ENCODE measurements at places on chromosomes 16 and 17.

- no peak for DNase-seq
Observed at GRCh38 chr16:6548507-6548906, 784.1 kb upstream of the RBFOX1 start.

GRCh38 chr17:27663936-27664605 lies 33.1 kb downstream of the LGALS9 start:
- DNase-seq = no peak

DNA sequence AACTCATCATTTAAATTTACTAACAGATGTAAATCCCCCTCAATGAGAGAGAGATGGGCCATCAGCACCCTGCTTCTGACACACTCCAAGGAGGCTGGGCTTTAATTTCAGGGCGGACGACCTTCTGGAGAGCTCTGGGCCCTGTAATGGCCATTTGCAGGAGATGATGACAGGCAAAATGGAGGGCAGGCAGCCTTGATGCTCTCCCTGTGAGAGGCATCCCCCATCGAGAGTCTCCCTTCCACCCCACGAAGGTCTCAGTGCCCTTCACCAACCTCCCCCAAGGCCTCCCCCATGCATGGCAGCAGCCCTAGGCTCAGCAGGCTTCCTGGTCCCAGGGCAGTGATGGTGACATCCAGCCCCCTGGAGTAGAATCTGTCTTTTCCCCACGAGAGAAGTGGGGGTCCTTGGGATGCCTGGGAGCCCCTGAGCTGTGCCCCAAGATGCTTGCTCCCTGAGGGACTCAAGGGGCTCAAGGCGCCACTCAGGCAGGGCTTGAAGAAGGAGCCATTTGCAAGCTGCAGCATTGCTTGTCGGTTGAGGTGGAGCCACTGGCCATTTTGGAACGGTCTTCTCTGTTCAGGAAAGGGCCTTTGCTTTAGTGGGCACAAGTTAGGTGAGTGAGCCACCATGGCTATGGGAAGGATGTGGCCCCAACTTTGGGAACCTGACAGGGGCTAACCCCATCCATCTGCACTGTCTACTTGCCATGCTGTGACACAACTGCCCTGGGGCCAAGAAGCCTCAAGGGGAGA lies 82.6 kb downstream of the C16orf78 start:
- DNase-seq = no peak

DNA sequence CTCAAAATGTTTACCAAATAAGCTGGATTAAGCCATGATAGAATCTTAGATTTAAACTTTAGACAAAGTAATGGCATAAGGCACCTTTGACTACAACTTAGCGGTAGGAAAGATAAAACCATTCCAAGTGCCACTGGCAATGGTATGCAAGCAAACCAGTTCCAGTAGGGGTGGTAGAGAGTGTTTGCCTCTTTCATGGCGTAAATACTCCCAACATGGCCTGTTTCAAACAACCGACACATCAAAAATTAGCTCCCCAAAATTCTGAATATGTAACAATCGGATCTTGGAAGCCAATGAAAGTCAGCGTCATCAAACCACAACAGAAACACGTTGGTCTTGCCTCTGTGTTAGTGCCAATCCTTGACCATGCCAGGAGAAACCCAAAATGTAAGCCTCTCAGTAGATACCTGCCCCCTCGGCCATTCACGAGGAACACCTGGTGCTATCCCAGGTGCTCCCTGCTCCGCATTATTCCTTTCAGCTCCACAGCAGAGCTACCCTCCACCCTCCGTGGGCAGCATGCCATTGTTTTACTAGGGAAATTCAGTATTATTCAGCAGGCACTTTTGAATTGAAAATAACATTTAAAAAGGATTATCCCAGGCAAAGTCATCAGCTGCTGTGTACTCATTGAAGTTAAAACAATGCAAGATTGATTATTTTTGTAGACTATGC lies 307.8 kb upstream of the CDH11 start:
- no peak for DNase-seq

DNA sequence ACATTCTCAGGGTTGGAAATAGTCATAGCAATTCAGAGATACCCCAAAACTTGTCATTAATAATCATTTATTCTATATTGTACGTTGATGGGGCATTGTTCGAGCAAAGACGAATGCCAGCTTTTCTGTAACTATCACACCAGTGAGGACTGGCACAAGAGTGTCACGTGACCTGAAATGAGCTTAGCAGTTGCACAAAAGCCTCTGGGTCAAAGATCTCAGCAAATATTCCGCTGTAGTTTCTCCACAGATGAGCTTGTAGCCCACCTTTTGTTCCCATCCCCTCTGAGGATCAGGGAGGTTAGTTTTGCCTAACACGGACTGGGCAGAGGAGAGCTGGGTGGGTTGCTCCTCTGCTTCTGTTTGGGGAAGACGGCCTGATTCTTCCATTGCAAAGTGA lies 18.2 kb downstream of the IRX3 start:
- DNase-seq = no peak

DNA sequence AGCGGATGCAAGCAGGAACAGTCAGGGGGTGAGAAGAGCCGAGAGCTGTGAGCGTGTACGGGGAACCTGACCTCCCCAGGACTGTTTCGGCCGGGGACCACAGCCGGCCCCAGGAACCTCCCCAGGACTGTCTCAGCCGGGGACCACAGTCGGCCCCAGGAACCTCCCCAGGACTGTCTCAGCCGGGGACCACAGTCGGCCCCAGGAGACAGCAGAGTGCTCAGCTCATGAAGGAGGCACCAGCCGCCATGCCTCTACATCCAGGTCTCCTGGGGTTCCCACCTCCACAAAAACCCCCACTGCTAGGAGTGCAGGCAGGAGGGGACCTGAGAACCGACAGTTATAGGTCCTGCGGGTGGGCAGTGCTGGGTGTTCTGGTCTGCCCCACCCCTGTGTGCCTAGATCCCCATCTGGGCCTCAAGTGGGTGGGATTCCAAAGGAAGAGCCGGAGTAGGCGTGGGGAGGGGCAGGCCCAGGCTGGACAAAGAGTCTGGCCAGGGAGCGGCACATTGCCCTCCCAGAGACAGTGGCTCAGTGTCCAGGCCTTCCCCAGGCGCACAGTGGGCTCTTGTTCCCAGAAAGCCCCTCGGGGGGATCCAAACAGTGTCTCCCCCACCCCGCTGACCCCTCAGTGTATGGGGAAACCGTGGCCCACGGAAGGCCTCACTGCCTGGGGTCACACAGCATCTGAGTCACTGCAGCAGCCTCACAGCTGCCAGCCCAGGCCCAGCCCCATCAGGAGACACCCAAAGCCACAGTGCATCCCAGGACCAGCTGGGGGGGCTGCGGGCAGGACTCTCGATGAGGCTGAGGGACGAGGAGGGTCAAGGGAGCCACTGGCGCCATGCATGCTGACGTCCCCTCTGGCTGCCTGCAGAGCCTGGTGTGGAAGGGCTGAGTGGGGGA lies 4.3 kb downstream of the RHBDF1 start:
- DNase-seq = no peak

GRCh38 chr17:7176841-7177190 lies 2.4 kb downstream of the ASGR1 start:
- no peak for DNase-seq

DNA sequence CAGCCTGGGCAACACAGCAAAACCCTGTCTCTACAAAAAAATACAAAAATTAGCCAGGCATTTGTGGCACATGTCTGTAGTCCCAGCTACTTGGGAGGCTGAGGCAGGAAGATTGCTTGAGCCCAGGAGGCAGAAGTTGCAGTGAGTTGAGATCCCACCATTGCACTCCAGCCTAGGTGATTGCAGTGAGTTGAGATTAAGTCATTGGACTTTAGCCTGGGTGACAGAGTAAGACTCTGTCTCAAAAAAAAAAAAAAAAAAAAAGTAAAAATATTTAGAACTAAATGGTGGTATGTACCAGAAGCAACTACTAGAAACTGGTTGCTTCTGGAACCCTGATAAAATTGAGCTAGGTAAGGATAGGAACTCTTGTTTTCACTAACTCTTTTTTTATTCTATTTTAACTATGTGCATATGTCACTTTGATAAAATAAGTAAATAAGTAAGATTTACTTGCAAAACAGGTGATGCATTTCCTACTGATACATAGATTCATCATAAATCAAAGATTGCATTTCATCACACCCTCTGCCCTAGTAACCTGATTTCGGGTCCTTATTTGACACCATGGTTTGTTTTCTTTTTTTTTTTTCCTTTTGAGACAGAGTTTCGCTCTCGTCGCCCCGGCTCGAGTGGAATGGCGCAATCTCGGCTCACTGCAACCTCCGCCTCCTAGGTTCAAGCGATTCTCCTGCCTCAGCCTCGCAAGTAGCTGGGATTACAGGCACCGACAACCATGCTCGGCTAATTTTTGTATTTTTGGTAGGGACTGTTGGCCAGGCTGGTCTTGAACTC lies 66.0 kb downstream of the USP32 start:
- no peak for DNase-seq

- no peak for DNase-seq
Observed at GRCh38 chr17:83080858-83081683, 1.7 kb downstream of the METRNL start.

DNA sequence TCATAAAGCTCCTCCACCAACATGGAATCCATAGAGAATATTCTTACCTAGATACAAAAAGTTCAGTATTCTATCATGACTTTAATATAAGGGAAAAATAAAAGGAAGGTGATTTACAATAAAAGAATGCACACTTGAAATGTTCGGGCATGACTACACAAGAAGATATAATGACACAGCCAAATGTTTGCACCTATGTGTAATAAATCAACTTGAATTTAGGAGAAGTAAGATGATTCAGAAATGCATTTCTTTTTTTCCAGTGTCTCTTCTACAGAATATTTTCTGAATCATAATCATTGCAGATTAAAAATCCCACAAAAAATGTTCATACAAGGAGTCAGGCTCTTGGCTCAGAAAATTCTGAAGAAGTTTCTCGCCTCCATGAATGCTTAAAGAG lies 404.0 kb upstream of the HSBP1 start:
- no peak for DNase-seq

- no peak for DNase-seq
Observed at GRCh38 chr17:50117202-50118051, 12.5 kb downstream of the SAMD14 start.

- DNase-seq = no peak
Observed at GRCh38 chr17:7167832-7168231, 11.3 kb downstream of the ASGR1 start.

DNA sequence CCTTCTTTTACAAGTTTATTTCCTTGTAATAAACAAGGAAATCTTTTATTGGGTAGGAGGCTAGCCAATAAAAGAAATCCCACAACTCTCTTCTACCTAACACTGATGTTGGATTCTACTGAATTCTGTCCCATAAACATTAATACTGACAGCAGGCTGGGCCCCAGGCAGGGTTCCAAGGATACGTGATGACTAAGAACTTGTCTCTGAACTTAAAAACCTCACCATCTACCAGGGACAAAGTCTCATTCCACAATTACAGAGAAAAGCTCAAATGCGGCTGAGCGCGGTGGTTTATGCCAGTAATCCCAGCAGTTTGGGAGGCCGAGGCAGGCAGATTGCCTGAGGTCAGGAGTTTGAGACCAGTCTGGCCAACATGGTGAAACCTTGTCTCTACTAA lies 64.9 kb downstream of the ARHGAP17 start:
- no peak for DNase-seq

- DNase-seq = no peak
Observed at GRCh38 chr16:81520560-81521135, 76.0 kb downstream of the CMIP start.

DNA sequence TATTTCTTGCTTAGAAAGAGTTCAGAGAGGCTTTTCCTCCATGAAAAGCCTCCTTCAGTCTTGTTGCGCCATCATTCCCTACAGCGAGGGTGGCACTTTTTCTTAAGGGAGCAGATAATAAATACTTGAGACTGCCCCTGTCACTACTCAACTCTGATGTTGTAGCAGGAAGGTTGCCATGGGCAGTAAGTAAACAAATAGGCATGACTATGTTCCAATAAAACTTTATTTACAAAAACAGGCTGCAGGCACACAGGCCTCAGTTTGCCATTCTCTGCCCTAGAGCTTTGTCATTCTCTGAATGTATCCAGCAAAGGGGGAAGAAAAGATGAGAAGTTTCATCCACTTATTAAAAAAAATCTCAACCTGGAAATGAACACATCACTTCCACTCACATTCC lies 60.4 kb downstream of the MYOCD start:
- no peak for DNase-seq

DNA sequence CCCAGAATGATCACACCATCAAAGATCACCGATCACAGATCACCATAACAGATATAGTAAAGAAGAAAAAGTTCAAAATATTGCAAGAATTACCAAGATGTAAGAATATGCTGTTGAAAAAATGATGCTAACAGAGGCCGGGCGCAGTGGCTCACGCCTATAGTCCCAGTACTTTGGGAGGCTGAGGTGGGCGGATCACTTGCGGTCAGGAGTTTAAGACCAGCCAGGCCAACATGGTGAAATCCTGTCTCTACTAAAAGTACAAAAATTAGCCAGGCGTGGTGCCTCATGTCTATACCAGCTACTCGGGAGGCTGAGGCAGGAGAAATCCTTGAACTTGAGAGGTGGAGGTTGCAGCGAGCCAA lies 53.2 kb downstream of the CPPED1 start:
- no peak for DNase-seq

DNA sequence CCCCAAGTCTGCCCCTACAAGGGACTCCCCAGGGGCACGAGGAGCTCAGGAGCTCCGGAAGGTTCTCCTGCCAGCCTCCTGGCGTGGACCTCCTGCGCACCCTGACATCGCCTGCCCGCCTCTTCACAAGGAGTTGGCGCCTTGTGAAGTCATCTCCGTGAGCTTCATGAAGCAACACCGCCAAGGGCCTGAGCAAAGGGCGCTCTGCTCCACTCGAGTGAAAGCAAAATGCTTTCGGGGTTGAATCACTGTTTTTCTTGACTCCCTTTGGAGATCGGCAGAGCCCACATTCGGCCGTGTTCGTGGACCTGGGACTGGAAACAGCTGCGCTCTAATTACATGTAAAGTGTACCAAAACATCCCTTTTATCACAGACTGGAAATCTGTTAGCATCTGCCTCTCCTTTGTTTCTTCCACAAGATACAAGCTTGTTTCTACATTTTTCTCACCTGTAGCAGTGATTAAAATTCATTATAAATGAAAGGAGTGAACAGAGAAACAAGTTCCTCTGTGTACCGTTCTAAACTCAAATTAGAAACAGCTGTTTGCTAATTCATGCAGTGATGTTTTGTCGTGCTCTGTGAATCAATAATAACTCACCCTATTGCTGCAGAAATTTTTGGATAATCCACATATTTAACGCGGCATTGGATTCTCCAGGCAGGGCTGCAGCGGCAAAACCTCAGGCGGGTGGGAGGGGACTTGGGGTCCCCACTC lies 203.3 kb downstream of the ZNF423 start:
- DNase-seq = peak; percentile 34

DNA sequence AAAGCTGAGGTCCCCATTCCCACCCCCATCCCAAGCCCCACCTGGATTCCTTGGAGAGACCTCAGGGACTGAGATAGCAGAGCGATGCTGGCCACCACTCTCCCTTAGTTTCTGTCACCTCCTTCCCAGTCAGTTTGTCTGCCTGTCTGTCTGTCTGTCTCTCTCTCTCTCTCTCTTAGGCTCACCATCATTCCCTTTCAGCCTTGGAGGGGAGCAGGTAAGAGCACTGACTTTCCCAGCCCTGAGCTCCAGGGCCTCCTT lies 5.9 kb downstream of the CD300LB start:
- no peak for DNase-seq

All from NCI-H1694 treated with DMSO at 0.1 percent for 48 hours (cell line).